ENCODE measurements at places on chromosomes 2 and 18. TPM values are rescaled to one million over a fixed set of nuclear protein-coding genes. Genes with fewer than 3 reads are reported as not detected.

- no peaks in the 10 kb centered on the region for H3K27me3 ChIP-seq
- no peaks in the 10 kb centered on the region for H3K36me3 ChIP-seq
- H3K4me3 ChIP-seq: no peak overlapping the region
- peaks cover 27% of the 10 kb centered on the region for H3K4me1 ChIP-seq
Observed at GRCh38 chr2:44743473-44743872, 198.0 kb upstream of the SIX3 start.

- no peak overlapping the region for H3K4me3 ChIP-seq
- DNase-seq: no peak
- no peaks in the 10 kb centered on the region for H3K36me3 ChIP-seq
- H3K27me3 ChIP-seq: no peaks in the 10 kb centered on the region
Observed at GRCh38 chr2:146826388-146826787, 1018.4 kb upstream of the ACVR2A start.

GRCh38 chr18:2406544-2406943, 164.8 kb downstream of the METTL4 start:
- H3K27me3 ChIP-seq: no peaks in the 10 kb centered on the region
- no peaks in the 10 kb centered on the region for H3K36me3 ChIP-seq
- H3K4me1 ChIP-seq: no peaks in the 10 kb centered on the region
- no peak overlapping the region for H3K27ac ChIP-seq
- H3K4me3 ChIP-seq: no peak overlapping the region

DNA sequence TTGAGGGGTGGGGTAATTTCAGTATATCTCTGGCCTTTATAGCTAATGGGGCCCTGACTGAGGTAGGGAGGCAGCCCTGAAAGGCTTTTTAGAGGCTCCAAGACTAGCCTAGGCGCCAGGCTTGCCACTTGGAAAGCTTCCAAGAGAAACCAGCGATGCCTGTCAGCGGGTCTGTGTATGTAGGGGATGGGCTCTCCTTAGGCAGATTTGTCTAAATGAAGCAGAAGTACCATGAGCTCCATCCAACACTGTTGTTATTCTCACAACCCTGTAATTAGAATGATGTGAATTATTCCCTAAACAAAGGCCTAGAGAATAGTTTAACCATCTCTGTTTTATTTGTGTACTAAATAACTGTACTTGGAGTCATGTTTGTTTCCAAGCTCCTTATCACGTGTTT, 138.1 kb downstream of the B3GNT2 start:
- DNase-seq: no peak
- H3K4me3 ChIP-seq: no peak overlapping the region
- H3K27me3 ChIP-seq: no peaks in the 10 kb centered on the region
- H3K27ac ChIP-seq: no peak overlapping the region

DNA sequence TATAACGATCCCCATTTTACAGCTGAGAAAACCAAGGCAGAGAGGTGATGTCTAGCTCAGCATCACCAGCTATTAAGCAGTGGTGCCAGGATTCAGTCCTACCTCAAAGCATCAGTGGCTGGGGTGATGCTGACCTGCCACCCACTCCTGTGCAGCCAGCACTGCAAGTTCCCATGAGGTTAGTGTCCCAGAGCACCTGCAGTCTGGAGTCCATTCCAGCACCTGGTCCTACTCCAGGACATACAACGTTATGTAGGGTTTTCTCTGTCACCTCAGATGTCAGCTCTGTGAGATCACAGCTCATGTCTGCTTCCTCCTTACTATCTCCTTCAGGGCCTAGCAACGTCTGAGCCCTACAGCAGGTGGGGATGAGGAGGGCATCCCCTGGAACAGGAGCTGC, 328.0 kb upstream of the HS6ST1 start:
- H3K4me1 ChIP-seq: no peaks in the 10 kb centered on the region
- H3K36me3 ChIP-seq: no peaks in the 10 kb centered on the region
- DNase-seq: no peak

GRCh38 chr18:8930990-8931616, 171.4 kb upstream of the NDUFV2 start:
- H3K4me1 ChIP-seq: no peaks in the 10 kb centered on the region
- H3K27me3 ChIP-seq: no peaks in the 10 kb centered on the region
- no peak overlapping the region for H3K4me3 ChIP-seq
- DNase-seq: no peak

- no peak overlapping the region for H3K27ac ChIP-seq
- no peaks in the 10 kb centered on the region for H3K36me3 ChIP-seq
- DNase-seq: no peak
- no peaks in the 10 kb centered on the region for H3K27me3 ChIP-seq
Observed at GRCh38 chr2:29881089-29881730, 40.2 kb downstream of the ALK start.

DNA sequence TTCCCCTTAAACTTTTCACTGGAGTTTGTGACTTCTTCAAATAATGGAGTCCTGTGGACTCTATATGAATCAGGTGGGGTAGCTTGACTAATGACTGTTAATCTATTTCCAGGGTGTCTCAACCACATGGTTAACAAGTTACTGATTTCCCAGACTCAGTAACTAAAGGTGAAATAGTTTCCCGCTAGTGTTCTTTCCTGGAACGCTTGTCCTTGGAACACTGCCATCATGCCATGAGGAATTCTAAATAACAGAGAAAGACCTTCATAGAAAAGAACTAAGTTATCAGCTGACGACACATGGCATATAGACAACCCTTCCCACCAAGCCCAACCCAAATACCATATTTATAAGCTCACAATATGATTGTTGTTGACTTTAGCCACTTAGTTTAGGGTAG, 1027.9 kb upstream of the FAM98A start:
- no peaks in the 10 kb centered on the region for H3K36me3 ChIP-seq
- no peaks in the 10 kb centered on the region for H3K27me3 ChIP-seq
- no peaks in the 10 kb centered on the region for H3K4me1 ChIP-seq
- DNase-seq: no peak

- peaks cover 11% of the 10 kb centered on the region for H3K36me3 ChIP-seq
- H3K4me1 ChIP-seq: peaks cover 7% of the 10 kb centered on the region
- H3K4me3 ChIP-seq: no peak overlapping the region
- no peaks in the 10 kb centered on the region for H3K27me3 ChIP-seq
- no peak for DNase-seq
Observed at GRCh38 chr2:54641988-54642387, 81.5 kb upstream of the EML6 start.

DNA sequence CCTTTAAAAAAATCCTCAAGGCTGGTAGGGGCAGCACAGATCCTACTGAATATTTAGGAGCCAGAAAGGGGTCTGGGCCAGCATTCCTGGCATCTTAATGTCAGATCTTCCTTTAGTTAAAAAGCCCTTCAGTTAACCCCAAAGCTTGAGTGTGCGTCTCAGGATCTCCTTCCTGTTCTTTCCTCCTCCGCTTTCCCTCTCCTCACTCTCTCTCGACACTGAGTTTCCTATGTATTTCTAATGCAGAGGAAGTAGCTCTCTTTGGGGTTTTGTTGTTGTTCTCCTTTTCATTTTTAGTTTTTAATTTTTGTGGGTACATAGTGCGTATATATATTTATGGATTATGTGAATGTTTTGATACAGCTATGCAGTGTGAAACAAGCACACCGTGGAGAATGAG, 109.9 kb upstream of the COPS8 start:
- no peak overlapping the region for H3K4me3 ChIP-seq
- H3K27ac ChIP-seq: no peak overlapping the region
- H3K4me1 ChIP-seq: no peaks in the 10 kb centered on the region
- no peaks in the 10 kb centered on the region for H3K27me3 ChIP-seq
- H3K36me3 ChIP-seq: no peaks in the 10 kb centered on the region

GRCh38 chr18:55334875-55335274, 253.1 kb downstream of the TCF4 start:
- H3K36me3 ChIP-seq: no peaks in the 10 kb centered on the region
- no peak overlapping the region for H3K4me3 ChIP-seq
- H3K27ac ChIP-seq: peak overlapping the region; percentile 91

DNA sequence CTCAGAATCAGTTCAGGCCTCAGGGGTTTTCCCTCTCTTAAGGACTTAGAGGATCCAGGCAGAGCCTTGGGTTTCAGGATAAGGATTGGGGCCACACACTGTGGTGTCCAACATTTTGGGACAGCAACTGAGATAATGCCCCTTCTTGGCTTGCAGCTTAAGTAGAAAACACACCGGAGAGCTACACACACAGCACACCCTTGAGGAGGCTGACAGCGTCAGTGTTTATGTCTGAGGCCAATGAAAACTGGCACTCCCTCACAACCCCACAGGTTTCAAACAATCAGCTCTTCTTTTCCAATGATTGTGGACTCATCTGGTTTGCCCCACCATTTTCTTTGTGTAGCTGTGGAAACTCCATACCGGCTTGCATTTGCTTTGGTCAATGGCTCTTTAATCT, 257.7 kb downstream of the CDCA7 start:
- DNase-seq: no peak
- H3K27ac ChIP-seq: no peak overlapping the region
- no peaks in the 10 kb centered on the region for H3K4me1 ChIP-seq

DNA sequence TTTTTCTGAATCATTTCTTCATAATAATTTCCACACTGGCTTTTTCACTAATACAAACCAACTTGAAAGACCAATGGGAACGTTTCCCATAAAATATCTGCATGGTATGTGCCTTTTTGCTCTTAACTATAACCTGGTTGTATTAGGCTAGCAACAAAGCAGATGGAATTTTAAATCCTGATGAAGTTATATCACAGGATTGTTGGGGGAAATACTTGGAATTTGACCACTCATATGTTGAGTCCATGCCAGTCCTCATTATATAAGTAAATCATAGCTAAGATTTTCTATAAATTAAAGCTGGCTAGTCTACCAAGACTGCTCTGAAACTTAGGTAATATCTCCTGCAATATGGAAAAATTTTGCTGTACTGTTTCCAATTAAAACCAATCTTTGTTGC, 99.5 kb downstream of the TANC1 start:
- no peaks in the 10 kb centered on the region for H3K4me1 ChIP-seq
- no peaks in the 10 kb centered on the region for H3K27me3 ChIP-seq
- no peaks in the 10 kb centered on the region for H3K36me3 ChIP-seq

METTL4 gene
- total RNA-seq: 5.0 TPM

DNA sequence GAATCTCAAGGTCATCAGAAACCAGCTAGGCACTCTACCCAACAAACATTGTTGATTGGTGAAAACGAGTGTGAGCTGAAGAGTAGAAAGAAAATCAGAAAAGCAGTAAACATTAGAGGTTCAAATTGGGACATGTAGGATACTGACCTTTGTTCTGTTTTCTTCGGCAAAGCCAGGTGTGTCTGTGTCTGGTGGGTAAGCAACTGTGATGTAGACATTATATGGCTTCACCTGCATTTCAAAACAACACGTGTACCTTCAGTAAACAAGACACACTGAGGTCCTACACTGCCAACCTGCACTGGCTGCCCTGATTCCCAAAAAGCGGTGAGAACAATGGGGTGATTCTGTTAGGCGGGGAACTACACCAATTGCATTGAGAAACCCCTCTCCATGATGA, 22.7 kb downstream of the KDSR start:
- no peak overlapping the region for H3K27ac ChIP-seq
- no peaks in the 10 kb centered on the region for H3K27me3 ChIP-seq
- H3K36me3 ChIP-seq: peaks cover 2% of the 10 kb centered on the region

- peaks cover 65% of the 10 kb centered on the region for H3K4me1 ChIP-seq
- peak overlapping the region; percentile 77 for H3K27ac ChIP-seq
- H3K36me3 ChIP-seq: no peaks in the 10 kb centered on the region
- no peak overlapping the region for H3K4me3 ChIP-seq
Observed at GRCh38 chr2:152420363-152420762, 85.4 kb downstream of the FMNL2 start.

All from psoas muscle (tissue), 8 donors.